Activated T-cell treated with anti-CD3 and anti-CD28 coated beads, Interleukin-2, amount 50 U/mL, for 4 hours (primary cell): ENCODE measurements at places on chromosomes 6 and 20. TPM values are rescaled to one million over a fixed set of nuclear protein-coding genes. Genes with fewer than 3 reads are reported as not detected.

DNA sequence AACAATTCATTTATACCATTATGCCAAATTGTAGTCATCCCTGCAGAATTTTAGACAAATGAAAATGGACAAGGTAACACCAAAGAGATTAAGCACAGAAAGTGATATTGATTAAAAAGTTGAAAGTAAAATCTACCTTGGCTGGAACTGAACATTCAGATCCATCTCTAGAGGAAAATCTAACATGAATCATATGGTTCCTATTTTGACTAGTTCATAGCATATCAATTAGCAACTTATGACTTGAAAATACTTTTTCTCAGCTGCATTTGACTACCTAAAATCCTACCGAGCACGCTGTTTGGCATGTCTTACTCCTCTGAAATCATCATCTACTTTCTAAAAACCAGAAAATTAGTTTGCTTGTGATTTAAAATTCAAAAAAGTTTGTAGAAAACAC lies 22.6 kb downstream of the PSMB9 start:
- no peak for DNase-seq

DNA sequence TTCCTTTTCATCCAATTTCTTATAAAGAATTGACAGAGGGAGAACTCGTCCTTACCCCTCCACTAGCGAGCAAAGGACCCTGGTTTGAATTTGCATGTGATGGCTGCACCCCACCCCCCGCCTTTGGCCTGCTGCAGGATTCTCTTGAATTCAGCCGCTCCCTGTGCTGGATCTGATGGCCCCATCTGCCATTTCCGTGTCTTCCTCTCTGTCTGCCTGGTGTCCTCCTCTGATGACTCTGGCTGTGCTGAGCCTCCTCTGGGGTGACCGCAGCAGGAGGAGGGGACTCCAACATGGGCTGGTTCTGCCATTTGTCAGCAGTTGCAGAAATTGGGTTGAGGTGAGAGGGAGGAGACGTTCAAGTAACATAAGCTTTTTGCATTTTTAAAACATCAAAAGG lies 188.8 kb downstream of the DLL1 start:
- DNase-seq, result no peak

- no peak for DNase-seq
Observed at GRCh38 chr6:29831776-29832175, 4.2 kb downstream of the HLA-G start.

GRCh38 chr6:170265655-170266054 lies 25.2 kb downstream of the DLL1 start:
- no peak for DNase-seq

- no peak for DNase-seq
Observed at GRCh38 chr6:160273750-160274149, 15.1 kb upstream of the SLC22A2 start.

DNA sequence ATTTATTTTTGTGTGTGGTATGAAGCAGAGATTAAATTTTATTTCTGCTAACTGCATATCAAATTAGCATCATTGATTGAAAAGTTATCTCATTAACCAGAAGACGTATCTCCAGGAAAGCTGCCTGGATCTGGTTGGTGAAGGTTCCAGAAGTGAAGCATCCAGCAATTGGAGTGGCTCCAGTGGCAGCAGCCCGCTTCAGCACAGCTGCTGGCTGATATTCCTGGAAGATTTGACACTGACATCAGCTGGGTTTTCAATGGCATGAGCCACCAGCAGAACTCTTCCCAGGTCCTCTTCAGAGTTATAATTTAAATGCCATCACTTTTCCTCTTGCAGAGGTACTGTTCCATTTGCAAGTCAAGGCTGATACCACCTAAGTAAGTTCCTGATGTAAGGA lies 363.5 kb downstream of the BCKDHB start:
- no peak for DNase-seq

C6orf52 gene
- 5.3 TPM for total RNA-seq

GRCh38 chr6:35449287-35449881 lies 2.8 kb upstream of the FANCE start:
- DNase-seq, result peak; percentile 11

RAB44 gene
- total RNA-seq, result 0.05 TPM

DNA sequence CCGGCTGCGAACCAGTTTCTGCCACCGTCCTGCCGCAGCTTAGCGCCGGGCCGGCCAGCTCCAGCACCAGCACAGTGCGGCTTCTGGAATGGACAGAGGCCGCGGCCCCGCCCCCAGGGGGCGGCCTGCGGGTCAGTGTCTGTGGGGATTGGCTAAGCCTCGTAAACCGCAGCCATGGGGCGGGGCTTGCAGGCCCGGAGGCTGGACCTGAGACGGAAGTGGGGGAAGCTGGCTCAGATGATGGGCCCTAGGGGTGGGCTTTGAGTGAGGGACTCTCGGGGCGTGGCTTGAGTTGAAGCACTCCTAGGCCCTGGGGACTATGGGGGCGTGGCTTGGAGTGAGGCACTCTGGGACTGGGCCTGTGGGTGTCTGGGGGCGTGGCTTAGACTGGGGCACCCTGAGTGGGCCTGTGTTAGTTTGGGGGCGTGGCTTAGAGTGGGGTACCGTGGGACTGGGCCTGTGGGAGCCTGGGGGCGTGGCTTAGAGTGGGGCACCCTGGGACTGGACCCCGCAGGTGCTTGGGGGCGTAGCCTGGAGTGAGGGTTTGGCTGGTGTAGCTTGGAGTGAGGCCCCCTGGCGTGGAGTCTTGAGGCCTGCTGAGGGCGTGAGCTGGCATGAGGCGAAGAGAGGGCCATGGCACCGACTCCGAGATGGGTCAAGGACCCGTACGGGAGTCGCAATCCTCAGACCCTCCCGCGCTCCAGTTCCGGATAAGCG lies 6.6 kb downstream of the L3MBTL1 start:
- DNase-seq, result peak; percentile 82

NDUFAF5 gene
- 25.5 TPM for total RNA-seq

DNA sequence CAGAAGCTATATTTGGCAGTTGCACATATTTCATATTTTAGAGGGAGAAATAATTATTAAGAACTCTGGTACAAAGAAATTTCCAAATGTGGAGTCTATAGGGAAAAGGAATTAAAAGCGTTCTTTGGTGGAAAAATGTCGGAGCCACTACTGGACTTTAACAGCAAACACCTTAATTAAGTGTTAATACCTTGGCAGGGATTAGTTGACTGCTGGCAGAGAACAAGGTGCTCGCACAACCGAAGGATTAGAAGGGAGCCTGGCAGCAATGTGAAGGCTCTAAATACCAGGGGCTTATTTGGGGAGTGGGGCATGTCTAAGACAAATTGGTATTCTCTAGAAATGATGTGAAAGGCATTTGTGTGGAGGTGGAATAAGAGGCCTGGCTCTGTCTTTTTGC lies 98.9 kb downstream of the PAK5 start:
- no peak for DNase-seq

HNF4A gene
- 0.11 TPM for total RNA-seq

CAGE1 gene
- total RNA-seq, result 0.16 TPM

HLA-E gene
- total RNA-seq, result 1,026 TPM

GRCh38 chr6:5898102-5898501 lies 108.6 kb downstream of the NRN1 start:
- no peak for DNase-seq

- no peak for DNase-seq
Observed at GRCh38 chr20:50519036-50519762, 9.0 kb downstream of the PTPN1 start.

DNA sequence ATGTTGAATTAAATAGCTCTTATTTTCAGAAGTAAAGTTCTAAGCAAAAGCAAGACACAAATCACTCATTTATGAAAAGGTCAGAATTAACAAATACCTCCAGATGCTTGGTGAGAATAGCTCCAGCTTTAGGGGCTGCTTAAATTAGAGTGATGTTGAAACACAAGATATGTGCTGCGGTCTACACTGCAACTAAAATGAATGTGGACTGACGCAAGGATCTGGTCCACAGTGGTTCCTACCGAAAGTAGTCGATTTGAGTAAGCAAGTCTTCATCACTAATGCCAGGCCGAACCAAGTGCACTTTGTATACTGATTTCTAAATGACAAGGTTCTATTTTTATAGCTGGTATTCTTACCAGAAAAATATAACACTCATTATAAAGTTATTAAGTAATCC lies 96.3 kb downstream of the PRDM1 start:
- DNase-seq, result no peak

DNA sequence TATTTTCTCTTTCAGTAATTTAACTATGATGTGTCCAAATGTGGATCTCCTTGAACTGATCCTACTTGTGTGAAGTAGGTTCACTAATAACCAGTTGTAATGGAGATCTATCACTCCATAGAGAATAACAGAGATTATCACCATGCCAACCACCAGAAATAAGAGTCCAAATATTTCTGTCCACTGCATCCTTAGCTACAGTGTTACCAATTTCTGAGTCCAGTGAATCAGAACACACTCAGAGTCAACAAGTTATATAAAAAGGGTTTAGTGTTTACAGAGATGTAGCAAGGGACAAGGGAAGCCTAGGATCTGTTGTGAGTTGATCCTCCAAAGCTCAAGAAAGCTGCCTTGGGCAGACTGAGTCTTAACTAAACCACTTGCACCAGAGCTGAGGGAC lies 882.8 kb downstream of the TBC1D32 start:
- DNase-seq, result no peak

- no peak for DNase-seq
Observed at GRCh38 chr6:157685596-157686280, 137.3 kb upstream of the SNX9 start.

- DNase-seq, result no peak
Observed at GRCh38 chr6:37650071-37650481, 47.6 kb downstream of the MDGA1 start.

- no peak for DNase-seq
Observed at GRCh38 chr6:71040043-71040442, 83.2 kb upstream of the B3GAT2 start.

ADGB gene
- total RNA-seq, result not detected

ALDH5A1 gene
- 10.4 TPM for total RNA-seq

DNA sequence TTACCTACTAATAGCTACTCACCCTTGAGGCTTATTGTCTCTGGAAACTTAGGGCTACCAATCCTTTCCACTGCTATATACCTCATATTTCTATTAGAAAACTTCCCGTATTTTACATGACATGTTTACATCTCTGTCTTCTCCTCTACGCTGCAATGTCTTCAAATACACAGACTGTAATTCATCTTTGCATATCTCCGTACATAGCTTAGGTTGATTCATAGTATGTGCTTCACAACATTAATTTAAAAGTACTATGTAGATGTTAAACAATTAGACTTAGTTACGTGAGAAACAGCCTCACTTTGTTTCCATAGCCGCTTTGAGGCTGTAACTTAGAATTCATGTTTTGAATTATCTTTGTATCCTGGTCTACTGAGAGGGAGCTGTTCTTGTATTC lies 35.1 kb upstream of the FKBP1C start:
- no peak for DNase-seq

DNA sequence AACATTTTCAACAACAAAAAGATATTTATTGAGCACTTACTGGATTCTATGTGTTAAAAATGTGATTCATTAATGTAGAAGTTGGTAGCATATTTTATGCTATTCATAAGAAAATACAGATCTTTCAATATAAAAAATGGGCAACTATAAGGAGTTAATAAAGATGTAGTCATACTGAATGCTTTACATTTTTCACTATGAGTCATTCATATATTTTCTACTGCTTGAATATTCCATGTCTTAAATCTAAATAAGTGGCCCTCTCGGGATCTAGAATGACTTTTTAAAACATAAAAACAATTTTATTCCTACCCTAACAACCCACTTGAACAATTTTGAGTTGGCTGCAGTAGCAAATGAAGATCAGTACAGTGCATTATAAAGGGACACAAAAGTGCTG lies 362.1 kb downstream of the PHF3 start:
- DNase-seq, result no peak

DNA sequence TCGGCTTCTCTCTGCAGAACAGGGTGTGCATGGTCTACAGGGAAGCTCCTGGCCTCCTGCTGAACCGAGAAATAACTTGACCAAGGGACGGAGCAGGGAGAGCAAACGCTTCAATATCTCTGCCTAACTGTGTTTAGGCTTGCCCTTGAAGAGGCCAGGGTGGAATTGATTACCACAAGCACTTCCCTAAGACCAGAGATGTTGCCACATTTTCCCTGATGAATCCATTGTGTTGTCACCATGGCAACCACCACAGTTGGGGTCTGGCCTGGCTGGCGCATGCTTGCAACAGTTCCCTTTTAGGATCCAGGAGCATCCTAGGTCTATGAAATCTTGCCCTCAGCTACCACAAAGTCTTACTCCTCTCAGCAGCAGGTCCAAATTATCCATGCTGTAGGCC lies 213.5 kb upstream of the SULF2 start:
- no peak for DNase-seq

PXMP4 gene
- 4.9 TPM for total RNA-seq

GRCh38 chr20:58612121-58612691 lies 38.9 kb upstream of the STX16 start:
- DNase-seq, result no peak

DNA sequence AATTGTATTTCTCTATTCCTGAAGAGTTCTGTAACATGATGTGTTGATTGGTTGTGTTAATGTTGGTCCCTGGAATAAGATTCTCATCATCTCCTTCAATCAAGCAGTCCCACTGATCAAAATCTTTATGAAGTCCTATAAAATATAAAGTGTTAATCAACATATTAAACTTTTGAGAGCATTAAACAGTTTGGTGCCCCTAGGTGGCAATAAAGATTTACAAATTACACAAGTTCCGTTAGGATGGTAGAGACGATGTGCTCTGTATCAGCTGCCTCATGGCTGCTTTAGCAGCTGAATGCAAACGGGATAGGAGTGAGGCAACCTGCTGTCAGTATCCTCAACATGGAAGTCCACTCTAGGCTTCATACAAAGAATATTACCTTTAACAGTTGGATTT lies 16.9 kb downstream of the TDRD6 start:
- DNase-seq, result no peak

EDN1 gene
- 0.25 TPM for total RNA-seq

NTSR1 gene
- 0.08 TPM for total RNA-seq

- no peak for DNase-seq
Observed at GRCh38 chr20:25394996-25395395, 4.4 kb upstream of the ABHD12 start.

- no peak for DNase-seq
Observed at GRCh38 chr20:56943946-56944945, 315.1 kb downstream of the TFAP2C start.

- no peak for DNase-seq
Observed at GRCh38 chr6:11460837-11461661, 76.5 kb upstream of the TMEM170B start.

DNA sequence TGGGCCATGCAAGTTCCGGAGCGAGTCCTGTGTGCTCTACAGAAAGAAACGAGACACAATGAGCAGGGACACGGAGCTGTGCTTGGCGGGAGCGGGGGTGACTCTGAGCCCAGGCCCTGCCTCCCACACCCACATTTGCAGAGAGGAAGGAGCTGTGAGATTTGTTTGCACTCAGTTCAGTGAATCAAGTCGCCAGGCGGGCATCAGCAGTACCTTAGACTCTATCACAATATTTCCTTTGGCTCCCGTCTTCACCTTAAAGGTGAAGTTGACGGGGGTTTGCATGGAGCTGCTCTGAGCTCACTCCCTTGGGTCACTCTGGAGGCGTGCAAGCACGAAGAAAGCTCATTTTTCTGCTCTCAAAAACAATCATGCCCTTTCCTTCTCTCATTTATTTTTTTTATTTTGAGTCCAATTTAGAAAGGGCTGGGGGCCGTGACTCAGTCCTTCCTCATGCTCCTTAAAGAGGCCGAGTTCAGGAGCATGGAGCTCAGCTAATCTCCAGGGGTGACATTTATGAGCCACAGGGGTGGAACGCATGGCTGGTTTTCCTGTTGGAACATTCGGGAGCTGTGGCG lies 188.2 kb downstream of the NFATC2 start:
- no peak for DNase-seq

LAMA2 gene
- total RNA-seq, result 4.7 TPM
